Suppressor macrophage (primary cell): ENCODE measurements at places on chromosomes 12 and 14.
A peak's percentile ranks its signal among the peaks of the same experiment; 100 is the strongest.

DNA sequence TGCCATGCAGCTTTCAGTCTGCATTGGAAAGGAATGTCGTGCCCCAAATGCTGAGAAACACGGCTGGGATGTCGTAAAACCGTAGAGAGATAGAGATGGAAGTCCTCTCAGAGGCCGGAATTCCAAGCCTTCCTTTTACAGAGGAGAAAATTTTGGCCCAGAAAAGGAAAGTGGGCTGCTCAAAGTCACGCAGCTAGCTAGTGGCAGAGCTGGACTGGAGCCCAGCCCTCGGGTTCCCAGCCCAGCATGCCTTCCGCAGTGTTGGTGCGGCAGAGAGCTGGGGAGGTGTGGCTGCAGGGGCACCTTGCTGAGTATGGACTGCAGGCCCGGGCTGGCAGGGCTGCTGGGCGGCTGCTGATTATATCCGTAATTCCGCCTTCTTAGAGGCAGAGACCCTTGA is 50.3 kb downstream of the KCNA1 start:
- no peak for DNase-seq

GRCh38 chr12:47725091-47725772 is at the start of gene ENDOU:
TSS of gene ENDOU (minus strand) at chr12:47725490. CDS start at chr12:47725413, 77 bp downstream.
- no peak for DNase-seq

GRCh38 chr12:107134558-107134957 is 41.2 kb upstream of the CRY1 start:
- peak; percentile 34 for DNase-seq

- peak; percentile 44 for DNase-seq
These were observed 33.6 kb downstream of the RPGRIP1 start for GRCh38 chr14:21313512-21313911.

DNA sequence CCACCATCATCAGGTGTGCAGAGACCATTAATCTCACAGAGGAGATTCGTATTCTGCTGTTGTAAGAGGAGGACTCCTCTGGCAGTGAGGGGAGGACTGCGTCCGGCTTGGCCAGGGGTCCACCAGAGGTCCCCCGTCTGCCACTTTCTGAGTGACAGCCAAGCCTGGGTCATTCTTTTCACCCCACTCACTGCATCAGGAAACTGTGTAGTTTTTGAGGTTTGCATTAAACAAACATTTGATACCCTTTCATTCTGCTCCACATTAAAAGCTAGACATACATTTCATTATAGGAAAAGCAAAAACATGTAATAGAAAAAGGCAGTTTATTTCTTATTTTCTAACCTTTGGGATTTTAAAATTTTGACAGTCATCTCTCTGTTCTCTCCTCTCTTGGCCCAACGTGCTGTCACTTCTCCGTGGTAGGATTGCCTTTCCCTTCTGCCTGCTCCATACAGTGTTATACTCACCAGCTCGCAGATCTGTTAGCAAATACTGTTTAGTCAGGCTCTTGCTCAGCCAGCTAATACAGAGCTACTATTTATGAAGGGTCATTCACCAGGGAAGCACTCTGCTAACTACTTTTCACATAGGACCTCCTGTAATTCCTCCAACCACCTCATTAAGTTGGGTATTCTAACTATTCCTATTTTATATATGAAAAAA is 99.3 kb downstream of the PELI2 start:
- no peak for DNase-seq

DNA sequence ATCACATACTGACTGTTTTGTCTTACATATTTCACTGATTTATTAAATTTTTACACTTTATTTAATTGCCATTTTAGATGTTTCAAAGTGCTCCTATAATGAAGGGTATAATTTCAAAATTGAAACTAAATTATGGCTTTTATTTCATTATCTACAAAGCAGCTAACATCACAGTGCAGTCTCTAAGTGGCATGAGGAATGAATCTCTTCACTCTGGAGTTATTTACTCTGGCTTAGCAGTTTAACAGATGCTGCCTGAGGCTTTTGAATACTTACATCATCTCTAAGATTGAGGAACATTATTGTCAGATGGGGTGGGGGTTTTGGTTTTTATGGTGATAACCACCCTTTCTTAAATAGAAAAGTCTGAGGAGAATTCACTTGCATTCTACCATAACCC is 386.4 kb downstream of the TRHDE start:
- no peak for DNase-seq

- DNase-seq, result no peak
These were observed 19.1 kb downstream of the PGAM5 start for GRCh38 chr12:132729541-132730320.

GRCh38 chr12:132409495-132410295 is 80.3 kb upstream of the FBRSL1 start:
- DNase-seq, result no peak

DNA sequence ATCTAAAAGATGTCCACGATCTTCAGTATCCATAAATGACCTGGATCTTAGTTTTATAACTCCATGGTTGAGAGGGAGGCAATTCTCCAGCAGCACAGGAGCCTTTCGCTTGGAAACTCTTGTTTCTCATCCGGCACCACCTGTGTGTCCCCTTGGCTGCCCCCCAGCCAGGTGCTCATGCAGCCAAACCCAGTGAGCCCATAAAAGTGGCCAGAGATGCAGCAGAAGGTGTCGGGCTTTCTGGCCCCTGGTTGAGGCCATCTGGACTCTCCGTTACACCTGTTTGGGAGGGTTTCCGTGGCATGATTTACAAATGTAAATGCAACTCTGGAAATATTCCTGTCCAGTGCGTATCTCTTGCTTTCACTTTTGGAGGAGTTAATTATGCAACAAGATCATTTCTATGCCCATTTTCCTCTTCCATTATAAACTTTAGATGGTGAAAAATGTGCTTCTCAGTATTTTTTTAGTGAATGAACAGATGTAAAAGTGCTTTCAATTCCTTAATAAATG is 291.1 kb downstream of the DIO2 start:
- DNase-seq, result no peak

- DNase-seq, result no peak
These were observed 26.5 kb upstream of the STRAP start for GRCh38 chr12:15855646-15856045.

DNA sequence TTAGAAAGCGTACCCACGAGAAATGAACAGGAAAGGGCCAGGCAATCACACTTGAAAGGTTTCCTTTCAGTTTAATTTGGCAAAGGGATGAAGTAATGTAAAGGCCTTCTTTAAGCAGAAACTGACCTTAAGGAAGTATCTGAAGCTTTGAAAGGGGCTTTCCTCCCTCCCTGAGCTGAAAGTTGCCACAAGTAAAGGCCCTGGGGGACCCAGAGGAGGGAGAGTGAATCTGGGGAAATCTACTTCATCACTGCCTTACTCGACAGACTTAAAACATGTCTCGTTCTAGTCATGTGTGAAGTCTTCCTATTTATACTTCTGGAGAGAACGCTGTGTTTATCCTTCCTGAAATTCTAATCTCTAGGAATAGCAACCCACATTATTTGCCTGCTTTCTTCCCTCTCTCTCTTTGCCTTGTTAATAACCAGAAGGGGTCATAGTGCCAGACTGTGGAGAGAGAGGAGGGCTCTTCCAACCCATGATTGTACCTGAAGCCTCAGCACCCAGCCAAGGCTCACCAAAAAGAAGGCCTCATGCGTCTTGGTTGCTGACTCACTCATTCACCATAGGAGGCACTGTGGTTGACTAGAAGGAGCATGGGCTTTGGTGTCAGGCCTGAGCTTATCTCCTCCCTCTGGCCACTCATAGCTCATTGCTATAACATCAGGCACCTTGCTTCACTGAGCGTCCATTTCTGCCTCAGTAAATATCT is 10.2 kb upstream of the GPX2 start:
- no peak for DNase-seq

- DNase-seq, result no peak
These were observed 18.0 kb upstream of the NKX2-1 start for GRCh38 chr14:36538051-36538450.

GRCh38 chr12:108701779-108702441 is 29.4 kb downstream of the CORO1C start:
- DNase-seq, result no peak

- DNase-seq, result no peak
These were observed 2.1 kb upstream of the ABCD2 start for GRCh38 chr12:39621670-39622069.

DNA sequence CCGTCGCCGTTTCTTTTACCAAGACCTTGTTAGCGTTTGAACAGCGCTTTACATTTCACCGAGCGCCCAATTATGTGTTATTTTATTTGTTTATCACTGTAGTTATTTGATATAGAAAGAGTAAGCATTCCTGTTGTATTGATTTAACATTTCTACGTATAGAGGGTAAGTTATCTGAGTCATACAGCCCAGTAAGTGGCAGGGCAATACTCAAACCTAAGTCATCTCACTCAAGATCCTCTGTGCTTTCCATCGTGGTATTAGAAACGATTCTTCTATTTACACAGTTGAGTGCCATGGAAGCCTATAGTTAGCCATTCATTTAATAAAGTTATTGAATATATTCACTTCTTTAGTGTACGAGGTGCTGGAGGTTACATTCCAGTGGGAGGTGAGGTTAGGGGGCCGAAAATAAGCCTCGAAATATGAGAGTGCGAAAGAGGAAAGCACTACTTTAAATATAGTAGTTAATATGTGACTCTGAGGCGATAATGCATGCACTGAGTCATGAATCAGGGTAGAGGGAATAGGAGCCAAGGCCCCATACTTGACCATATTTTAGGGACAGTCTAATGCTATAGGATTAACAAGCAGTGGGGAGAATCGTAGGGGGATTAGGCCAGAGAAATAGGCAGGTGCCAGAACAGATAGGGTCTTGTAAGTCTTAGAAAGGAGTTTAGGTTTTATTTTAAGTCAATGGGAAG is 629 bp downstream of the RAD51AP1 start:
- DNase-seq, result no peak

- DNase-seq, result no peak
These were observed 230.8 kb downstream of the FOXN3 start for GRCh38 chr14:89185919-89186855.

GRCh38 chr14:58455593-58456265 is 28.2 kb downstream of the KIAA0586 start:
- no peak for DNase-seq

GRCh38 chr14:58730792-58731464 is 93.2 kb downstream of the DACT1 start:
- DNase-seq, result no peak

GRCh38 chr12:7108796-7109571 is at the start of gene C1RL:
TSS of gene C1RL (minus strand) at chr12:7109214. CDS start at chr12:7109180, 34 bp downstream.
- peak; percentile 94 for DNase-seq

- no peak for DNase-seq
These were observed 327.2 kb downstream of the RAD51B start for GRCh38 chr14:68146818-68147217.
